ENCODE measurements at places on chromosomes 4 and X.

- peaks cover 9% of the 10 kb centered on the region for H3K27me3 ChIP-seq
- DNase-seq: no peak
- H3K4me3 ChIP-seq: no peak overlapping the region
- no peaks in the 10 kb centered on the region for H3K4me1 ChIP-seq
- no peaks in the 10 kb centered on the region for H3K36me3 ChIP-seq
- no peak overlapping the region for H3K27ac ChIP-seq
Observed at GRCh38 chr4:78417603-78418002, 134.0 kb upstream of the ANXA3 start.

DNA sequence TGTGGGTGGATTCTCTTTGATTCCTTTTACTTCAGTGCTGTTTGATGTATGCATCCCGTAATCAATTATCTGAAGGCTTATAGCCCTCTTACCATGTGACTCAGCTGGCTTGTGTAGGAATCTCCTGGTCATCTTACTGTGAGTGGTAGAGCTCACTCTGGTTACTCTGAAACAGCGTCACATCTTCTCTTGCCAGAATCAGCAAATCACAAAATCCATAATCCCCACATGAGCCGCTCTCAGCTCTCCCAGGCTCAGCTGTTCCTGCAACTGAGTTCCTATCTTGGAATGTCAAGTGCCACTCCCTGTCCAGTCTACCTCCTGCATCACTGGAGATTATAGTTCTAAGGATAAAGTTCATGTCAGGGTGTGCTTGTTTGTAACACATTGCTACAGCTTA, 278.0 kb downstream of the FBXO8 start:
- no peaks in the 10 kb centered on the region for H3K27me3 ChIP-seq
- H3K27ac ChIP-seq: no peak overlapping the region

GRCh38 chr4:137711502-137711901, 179.2 kb upstream of the PCDH18 start:
- DNase-seq: no peak
- no peaks in the 10 kb centered on the region for H3K4me1 ChIP-seq
- H3K27me3 ChIP-seq: no peaks in the 10 kb centered on the region
- no peak overlapping the region for H3K4me3 ChIP-seq
- no peak overlapping the region for H3K27ac ChIP-seq

DNA sequence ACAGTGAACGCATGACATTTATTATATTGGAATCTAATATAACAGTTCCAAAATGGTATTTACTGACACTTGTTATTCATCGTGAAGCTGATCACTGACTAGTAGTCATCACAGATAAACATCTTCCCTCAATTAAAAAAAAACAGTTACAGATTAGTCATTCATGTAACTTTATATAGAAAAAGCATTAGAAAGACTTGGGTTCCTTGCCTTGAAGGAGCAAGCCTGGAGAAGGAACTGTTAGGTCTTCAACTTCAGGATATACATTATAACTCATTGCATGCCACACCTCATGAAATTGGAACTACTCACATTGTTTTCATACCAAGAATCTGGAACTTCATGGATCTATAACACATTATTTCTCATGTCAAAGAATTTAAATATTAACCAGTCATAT, 317.7 kb downstream of the CCSER1 start:
- peaks cover 7% of the 10 kb centered on the region for H3K36me3 ChIP-seq
- no peaks in the 10 kb centered on the region for H3K27me3 ChIP-seq
- no peak for DNase-seq
- H3K27ac ChIP-seq: no peak overlapping the region
- no peak overlapping the region for H3K4me3 ChIP-seq

DNA sequence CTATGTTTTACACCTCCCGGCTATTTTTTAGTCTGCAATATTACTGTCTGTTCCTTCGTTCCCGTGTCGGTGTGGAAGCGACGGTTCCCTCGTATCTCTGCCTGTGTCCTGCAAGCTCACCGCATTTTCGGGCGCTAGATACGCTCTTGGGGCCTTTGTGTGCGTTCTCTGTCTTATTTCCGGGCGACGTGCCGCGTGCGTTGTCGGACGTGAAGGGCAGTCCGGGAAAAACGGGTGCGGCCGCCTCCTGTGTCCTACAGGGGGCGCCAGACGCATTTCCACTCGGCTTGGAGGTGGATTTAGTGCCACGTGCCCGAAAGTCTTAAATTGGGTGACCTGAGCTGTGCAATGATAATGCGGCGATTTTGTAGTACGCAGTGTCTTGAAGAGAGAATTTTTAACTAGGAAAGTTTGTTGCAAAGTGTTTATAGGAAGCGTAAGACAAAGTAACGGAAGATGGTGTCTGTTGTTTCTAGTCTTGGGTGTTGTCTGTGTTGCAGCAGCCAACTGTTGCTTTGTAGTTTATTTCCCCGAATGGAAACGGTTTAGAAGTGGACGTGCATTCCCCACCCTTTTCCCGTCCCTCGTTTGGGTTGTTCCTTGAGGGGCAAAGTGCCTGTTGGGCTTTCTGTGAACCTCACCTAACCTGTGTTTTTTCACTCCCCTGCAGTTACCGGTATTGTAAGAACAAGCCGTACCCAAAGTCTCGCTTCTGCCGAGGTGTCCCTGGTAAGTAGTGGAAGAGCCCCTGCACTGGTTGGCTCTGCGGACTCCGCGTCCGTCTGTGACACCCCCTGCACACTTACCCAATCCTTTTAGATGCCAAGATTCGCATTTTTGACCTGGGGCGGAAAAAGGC, 720 bp downstream of the RPL10 start:
- H3K27me3 ChIP-seq: no peaks in the 10 kb centered on the region
- H3K4me1 ChIP-seq: peaks cover 26% of the 10 kb centered on the region
- peak overlapping the region; percentile 97 for H3K4me3 ChIP-seq
- peak overlapping the region; percentile 99 for H3K27ac ChIP-seq
- peaks cover 44% of the 10 kb centered on the region for H3K36me3 ChIP-seq

Data from activated B cell treated with CpG ODN at 0.5 μM for 24 hours (primary cell).